ENCODE measurements at places on chromosomes 4 and X.

DNA sequence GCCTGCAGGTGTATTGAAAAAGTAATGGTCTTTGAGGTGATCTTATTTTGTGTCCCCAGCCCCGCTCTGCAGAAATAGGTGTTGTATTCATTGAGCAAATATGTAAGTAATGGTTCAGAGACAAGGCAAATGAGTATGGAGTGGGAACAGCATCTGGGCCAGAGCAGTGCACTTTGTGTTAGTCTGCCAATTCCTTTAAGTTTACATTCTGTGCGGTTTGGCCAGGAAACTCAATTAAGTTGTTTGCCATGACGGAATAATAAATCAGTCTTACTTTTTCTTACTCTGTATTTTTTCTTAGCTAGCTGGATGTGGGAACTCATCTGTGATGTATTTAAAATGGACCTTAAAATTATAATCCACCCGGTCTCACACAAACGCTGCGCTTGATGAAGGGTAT is 12.6 kb downstream of the DCLK2 start:
- DNase-seq, result no peak

DNA sequence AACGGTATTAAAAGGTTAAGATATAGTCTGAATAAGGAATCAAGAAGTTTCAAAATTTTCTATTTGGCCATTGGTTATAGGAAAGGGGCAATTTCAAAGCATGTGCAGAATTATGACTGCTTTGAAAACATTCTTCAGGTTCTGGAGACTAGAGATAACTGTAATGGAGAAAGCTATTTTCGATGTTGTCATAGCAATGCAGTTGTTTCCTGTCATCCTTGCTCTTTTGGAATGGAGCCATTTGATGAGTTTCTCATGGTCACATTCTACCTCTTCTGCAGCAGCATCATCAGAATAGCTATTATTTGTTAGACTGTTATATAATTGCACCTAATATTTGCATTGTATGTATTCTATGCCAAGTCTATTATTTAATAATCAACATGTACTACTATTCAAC is 368.2 kb upstream of the NR3C2 start:
- DNase-seq, result no peak

GRCh38 chrX:24243188-24243587 is 70.7 kb downstream of the SUPT20HL2 start:
- no peak for DNase-seq

GRCh38 chr4:103853146-103853545 is 133.4 kb upstream of the TACR3 start:
- DNase-seq, result no peak

GRCh38 chr4:176451443-176451842 is 131.7 kb downstream of the SPCS3 start:
- DNase-seq, result no peak

- no peak for DNase-seq
Measured at GRCh38 chr4:156820931-156821330, 150.7 kb downstream of the PDGFC start.

DNA sequence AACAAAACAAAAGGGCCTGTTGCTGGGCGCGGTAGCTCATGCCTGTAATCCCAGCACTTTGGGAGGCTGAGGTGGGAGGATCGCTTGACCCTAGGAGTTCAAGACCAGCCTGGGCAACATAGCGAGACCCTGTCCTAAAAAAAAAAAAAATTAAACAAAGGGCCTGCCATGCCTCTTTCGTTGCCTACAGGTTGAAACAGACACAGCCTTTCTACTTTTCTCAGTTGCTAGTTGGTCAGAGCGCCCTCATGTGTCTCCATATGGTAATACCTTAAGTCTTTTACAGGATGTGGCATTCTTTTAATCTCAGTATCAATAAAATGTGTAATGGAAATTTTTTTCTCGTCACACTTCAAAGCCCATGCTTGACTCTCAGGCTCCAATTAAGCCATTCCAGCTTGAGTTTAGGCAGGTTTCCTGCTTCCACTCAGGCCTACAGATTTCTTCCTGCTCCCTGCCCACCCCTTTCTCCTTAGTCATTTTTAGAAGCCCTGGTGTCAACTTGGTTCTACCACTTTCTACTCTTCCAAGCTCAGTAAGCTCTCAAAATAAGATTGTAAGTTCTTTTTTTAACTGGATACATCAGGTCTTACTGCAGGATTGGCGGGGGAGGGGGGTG is 4.6 kb upstream of the SOWAHD start:
- peak; percentile 28 for DNase-seq

GRCh38 chr4:185115827-185116232 is 27.2 kb upstream of the SLC25A4 start:
- no peak for DNase-seq

- no peak for DNase-seq
Measured at GRCh38 chr4:87360338-87360935, 30.6 kb downstream of the HSD17B11 start.

GRCh38 chrX:133580625-133581024 is 165.3 kb upstream of the GPC4 start:
- no peak for DNase-seq

DNA sequence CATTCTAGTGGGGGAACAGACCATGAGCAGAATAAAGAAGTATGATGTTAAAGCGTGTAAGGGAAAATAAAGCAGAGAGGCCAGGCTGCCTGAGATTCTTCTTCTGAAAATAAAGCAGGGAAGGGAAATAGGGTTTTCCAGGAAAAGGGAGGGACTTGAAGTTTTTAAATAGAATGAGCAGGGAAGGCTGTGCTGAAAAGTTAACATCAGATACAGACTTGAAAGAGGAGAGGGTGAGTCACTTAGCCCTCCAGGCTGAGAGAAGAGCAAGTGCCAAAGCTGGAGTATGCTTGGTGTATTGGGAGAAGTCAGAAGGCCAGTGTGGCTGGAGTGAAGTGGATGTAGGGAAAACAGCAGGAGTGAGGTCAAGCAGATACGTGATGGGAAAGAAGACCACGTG is 10.0 kb upstream of the PLK4 start:
- DNase-seq, result no peak

GRCh38 chr4:127469542-127469941 is 163.2 kb upstream of the INTU start:
- no peak for DNase-seq

- DNase-seq, result no peak
Measured at GRCh38 chrX:153867671-153868070, 18.3 kb downstream of the L1CAM start.

GRCh38 chrX:132231587-132231986 is 12.3 kb upstream of the RAP2C start:
- DNase-seq, result no peak

DNA sequence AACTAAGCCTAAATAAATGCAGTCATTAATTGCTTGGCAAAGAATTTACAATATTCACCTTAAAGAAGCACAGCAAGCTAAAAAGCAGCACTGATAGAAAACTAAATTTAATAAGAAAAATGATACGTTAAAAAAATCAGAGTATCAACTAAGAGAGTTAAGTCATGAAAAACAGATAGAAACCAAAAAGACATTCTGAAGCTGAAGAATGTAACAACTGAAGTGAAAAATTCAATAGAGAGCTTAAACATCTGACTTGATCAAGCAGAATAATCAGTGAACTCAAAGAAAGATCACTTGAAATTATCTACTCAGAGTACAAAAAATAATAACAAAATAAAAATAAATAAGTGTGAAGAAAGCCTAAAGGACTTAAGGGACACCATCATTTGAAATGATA is 588.0 kb upstream of the HS3ST1 start:
- DNase-seq, result no peak

GRCh38 chr4:1116838-1117237 is 3.5 kb upstream of the RNF212 start:
- DNase-seq, result no peak

DNA sequence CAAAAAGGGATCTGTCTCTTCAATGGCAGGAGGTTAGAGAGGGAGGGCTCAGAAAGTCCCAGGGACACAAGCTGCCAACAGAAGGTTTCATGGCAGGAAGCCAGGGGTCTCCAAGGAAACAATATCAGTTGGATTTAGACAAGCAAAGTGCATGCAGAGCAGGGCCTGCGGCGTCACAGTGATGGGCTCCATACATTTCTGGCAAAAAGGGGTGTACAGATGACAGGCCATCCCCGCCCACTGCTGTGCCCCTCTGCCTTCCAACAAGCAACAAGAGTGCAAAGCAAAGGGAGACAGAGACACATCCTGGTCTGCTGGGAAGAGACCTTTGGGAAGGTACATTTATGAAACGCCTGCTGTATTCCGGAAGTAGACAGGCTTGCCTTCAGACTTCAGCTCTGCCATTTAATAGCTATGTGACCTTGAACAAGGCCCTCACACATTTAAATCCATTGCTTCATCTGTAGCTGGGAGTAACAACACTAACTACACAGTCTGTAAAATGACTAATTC is 121.2 kb downstream of the AFAP1 start:
- DNase-seq, result no peak

DNA sequence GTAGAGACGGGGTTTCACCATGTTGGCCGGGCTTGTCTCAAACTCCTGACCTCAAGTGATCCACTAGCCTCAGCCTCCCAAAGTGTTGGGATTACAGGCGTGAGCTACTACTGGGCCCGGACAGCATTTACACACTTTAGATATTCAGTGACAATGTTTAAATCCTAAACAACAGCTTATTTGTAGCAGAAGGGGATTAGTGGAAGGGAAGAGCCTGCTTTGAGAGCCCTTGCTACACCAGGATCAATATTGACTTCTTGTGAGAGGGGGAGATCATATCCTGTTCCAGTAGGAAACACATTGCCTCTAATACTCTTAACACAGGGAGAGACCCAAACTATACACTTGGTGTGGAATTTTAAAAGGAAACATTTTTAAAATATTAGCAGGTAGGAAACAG is 7.1 kb downstream of the MGST2 start:
- DNase-seq, result no peak

GRCh38 chr4:118313098-118313497 is 39.7 kb downstream of the PRSS12 start:
- DNase-seq, result no peak
